ENCODE measurements at places on chromosomes 6 and 20. TPM values are rescaled to one million over a fixed set of nuclear protein-coding genes. Genes with fewer than 3 reads are reported as not detected.

DNA sequence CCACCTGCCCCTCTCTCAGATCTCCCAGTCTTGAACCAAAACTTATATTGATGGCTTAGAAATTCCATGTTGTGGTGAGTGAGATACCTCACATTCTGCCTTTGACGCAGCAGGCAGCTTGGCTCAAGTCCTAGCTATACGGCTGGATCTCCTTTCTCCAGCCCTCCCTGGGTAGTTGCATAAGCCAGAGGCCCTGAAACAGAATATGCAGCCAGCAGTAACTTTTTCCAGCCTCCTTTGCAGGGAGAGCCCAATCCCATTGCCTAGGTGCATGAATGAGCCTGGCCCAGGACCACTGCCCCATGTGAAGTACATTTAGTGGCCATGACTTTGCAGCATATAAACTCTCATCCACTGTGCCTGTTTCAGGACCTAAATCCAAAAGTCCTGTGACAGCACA, 202.2 kb upstream of the CDYL start:
- H3K4me3 ChIP-seq, result no peak overlapping the region
- DNase-seq, result peak; percentile 8
- no peaks in the 10 kb centered on the region for H3K27me3 ChIP-seq
- no peak overlapping the region for H3K27ac ChIP-seq
- peaks cover 3% of the 10 kb centered on the region for H3K36me3 ChIP-seq

GRCh38 chr20:32539026-32539816, 45.9 kb downstream of the NOL4L start:
- no peaks in the 10 kb centered on the region for H3K36me3 ChIP-seq
- no peak overlapping the region for H3K27ac ChIP-seq
- no peak for DNase-seq
- peaks cover 3% of the 10 kb centered on the region for H3K27me3 ChIP-seq
- no peak overlapping the region for H3K4me3 ChIP-seq

DNA sequence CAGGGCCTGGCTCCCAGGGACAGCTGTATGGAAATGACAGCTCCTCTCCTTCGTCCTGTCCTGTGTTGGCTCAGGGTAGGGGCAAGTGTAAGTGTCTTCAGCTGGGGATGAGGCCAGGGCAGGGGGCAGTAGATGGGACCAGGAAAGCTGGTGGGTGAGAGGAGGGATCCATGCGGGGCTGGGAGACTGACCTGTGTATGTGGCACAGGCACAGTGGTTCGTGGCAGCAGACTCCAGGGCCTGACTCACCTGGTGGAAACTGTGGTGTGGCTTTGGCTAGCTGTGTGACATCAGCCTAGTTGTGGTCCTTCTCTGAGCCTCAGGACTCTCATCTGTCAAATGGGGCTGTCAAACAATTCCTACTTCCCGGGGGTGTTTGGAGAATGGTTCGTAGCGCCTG, 13.7 kb upstream of the SCRT2 start:
- no peak for DNase-seq
- H3K27ac ChIP-seq, result no peak overlapping the region
- H3K27me3 ChIP-seq, result no peaks in the 10 kb centered on the region
- no peak overlapping the region for H3K4me3 ChIP-seq

- no peak overlapping the region for H3K4me3 ChIP-seq
- H3K27ac ChIP-seq, result no peak overlapping the region
- H3K4me1 ChIP-seq, result no peaks in the 10 kb centered on the region
- no peak for DNase-seq
Measured at GRCh38 chr20:54416770-54417169, 58.6 kb upstream of the DOK5 start.

DNA sequence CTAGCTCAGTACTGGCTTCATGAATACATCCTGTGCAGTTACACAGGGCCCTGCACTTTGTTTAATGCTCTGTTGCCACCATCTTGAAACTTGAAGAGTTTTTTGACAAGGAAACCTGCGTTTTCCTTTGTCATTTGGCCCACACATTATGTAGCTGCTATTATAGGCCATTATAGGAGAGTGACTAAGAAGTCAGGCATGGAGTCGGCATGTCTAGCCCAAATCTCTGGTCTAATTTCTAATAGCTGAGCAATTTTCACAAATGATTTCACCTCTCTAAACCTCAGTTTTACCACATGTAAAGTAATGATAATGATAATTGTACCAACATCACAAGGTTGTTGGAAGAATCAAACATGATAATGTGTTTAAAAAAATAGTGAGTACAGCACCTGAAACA, 67.1 kb upstream of the MYLIP start:
- no peak overlapping the region for H3K27ac ChIP-seq
- no peak overlapping the region for H3K4me3 ChIP-seq
- DNase-seq, result no peak
- H3K27me3 ChIP-seq, result no peaks in the 10 kb centered on the region
- H3K36me3 ChIP-seq, result no peaks in the 10 kb centered on the region

DNA sequence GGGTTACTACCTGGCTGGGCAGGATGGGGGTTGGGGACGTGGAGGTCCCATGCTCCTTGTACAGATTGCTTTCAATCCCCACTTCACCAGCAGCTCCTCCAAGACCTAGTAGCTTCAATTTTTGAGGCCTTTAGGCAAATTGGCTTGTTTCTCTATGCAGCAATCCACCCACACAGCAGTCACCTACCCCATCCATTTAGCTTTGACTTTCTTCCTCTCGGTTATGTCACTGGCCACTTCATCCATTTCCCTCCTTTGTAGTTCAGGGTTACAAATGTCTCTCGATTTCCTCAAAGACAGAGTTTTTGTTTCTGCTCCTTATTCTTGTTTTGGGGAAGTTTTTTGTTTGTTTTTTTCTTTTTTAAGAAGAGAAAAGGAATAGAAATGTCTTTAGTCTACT, 33.4 kb upstream of the RSPO4 start:
- no peak overlapping the region for H3K27ac ChIP-seq
- H3K36me3 ChIP-seq, result no peaks in the 10 kb centered on the region
- H3K27me3 ChIP-seq, result no peaks in the 10 kb centered on the region
- H3K4me1 ChIP-seq, result no peaks in the 10 kb centered on the region

- no peak for DNase-seq
- H3K36me3 ChIP-seq, result peaks cover 2% of the 10 kb centered on the region
- H3K4me3 ChIP-seq, result peak overlapping the region; percentile 80
- H3K27ac ChIP-seq, result peak overlapping the region; percentile 27
Measured at GRCh38 chr6:3117912-3118352, 579 bp upstream of the BPHL start.

GRCh38 chr6:1581120-1581991, 28.4 kb upstream of the FOXC1 start:
- no peaks in the 10 kb centered on the region for H3K36me3 ChIP-seq
- no peak for DNase-seq
- no peak overlapping the region for H3K27ac ChIP-seq
- no peaks in the 10 kb centered on the region for H3K27me3 ChIP-seq

- H3K27me3 ChIP-seq, result no peaks in the 10 kb centered on the region
- no peak overlapping the region for H3K27ac ChIP-seq
- peaks cover 2% of the 10 kb centered on the region for H3K36me3 ChIP-seq
- no peaks in the 10 kb centered on the region for H3K4me1 ChIP-seq
- no peak for DNase-seq
Measured at GRCh38 chr20:33785503-33785902, 25.6 kb upstream of the CHMP4B start.

DNA sequence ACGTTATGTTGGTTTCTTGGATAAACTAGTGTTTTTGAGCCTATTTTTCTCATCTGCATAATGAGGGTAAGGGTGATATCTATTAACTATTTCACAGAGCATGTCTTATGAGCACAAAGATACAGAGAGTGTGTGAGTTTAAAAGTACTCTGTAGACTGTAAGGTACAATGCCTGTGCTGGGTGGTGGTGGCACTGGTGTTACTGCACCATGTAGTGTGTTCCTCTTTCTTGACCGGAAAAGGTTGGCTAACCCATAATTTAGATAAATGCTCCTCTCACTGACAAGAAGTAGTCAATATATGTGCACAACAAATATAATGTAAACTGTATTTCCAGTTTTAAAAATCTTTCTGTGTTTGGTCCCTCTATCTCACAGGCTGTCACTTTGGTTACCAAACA, 116.2 kb upstream of the MMS22L start:
- no peaks in the 10 kb centered on the region for H3K36me3 ChIP-seq
- no peak overlapping the region for H3K4me3 ChIP-seq
- H3K27ac ChIP-seq, result no peak overlapping the region
- H3K4me1 ChIP-seq, result no peaks in the 10 kb centered on the region
- no peak for DNase-seq
- no peaks in the 10 kb centered on the region for H3K27me3 ChIP-seq

GRCh38 chr20:43022081-43022480, 167.6 kb downstream of the PTPRT start:
- H3K36me3 ChIP-seq, result no peaks in the 10 kb centered on the region
- DNase-seq, result no peak
- no peak overlapping the region for H3K4me3 ChIP-seq
- no peak overlapping the region for H3K27ac ChIP-seq
- no peaks in the 10 kb centered on the region for H3K4me1 ChIP-seq

DNA sequence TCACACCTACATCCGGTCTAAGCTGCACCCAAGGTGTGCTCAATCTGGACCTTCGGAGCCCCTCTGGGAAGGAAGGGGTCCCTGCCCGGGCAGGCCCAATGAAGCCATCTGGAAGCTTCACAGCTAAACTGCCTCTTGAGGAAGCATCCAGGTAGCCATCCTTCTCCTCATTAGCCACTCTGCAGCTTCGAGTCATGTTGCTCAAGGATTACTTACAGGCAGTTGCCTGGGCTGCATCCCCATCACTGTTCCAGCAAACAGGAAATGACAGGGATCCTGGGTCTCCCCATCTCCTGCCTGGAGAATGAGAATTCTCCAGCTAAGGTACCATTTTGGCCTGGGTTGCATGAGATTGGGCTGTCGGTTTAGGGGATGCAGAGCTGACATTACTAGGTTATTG, 91.7 kb downstream of the ERMARD start:
- peak; percentile 15 for DNase-seq
- no peaks in the 10 kb centered on the region for H3K27me3 ChIP-seq

DNA sequence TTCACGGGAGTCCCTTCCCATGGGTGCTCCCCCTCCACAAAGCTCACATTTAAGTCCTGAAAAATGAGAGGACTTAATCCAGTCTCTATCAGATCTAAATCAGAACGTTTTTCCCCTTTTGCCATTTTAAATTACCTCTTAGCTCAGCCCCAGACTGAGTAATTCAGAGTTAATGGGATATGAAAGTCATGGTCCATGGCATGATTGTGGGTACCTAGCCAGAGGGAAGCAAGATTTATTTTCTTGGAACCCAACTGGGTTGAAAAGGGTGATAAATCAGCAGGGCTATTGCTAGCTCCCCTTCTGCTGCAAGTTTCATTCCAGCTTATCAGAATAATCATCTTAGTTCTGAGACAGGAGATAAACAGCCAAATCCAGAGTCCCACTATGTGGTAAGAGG, 320.2 kb upstream of the CHD6 start:
- no peaks in the 10 kb centered on the region for H3K27me3 ChIP-seq
- no peak for DNase-seq
- H3K36me3 ChIP-seq, result no peaks in the 10 kb centered on the region
- no peak overlapping the region for H3K27ac ChIP-seq
- H3K4me1 ChIP-seq, result peaks cover 2% of the 10 kb centered on the region

- no peak overlapping the region for H3K4me3 ChIP-seq
- no peaks in the 10 kb centered on the region for H3K27me3 ChIP-seq
- no peaks in the 10 kb centered on the region for H3K36me3 ChIP-seq
- no peak for DNase-seq
Measured at GRCh38 chr20:2038161-2038560, 44.3 kb upstream of the PDYN start.

DNA sequence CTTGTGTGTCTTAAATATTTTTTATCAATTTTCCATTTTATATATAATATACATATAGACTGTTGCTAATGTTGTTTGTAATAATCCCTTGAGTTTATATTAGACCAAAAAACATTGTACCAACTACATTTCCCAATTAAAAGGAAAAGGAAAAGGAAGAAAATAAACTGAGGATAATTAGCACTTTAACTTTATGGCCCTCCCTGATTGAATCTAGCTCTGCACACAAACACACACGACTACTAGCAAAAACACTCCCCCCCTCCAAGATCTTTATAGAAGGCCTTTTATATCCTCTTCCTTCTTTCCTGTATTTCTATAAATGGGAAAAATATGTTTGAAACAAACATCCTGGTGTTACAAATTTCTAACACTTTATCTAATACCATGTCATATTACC, 276.8 kb downstream of the NKAIN2 start:
- H3K27ac ChIP-seq, result no peak overlapping the region
- no peaks in the 10 kb centered on the region for H3K27me3 ChIP-seq
- no peaks in the 10 kb centered on the region for H3K36me3 ChIP-seq
- no peaks in the 10 kb centered on the region for H3K4me1 ChIP-seq
- H3K4me3 ChIP-seq, result no peak overlapping the region
- no peak for DNase-seq

DNA sequence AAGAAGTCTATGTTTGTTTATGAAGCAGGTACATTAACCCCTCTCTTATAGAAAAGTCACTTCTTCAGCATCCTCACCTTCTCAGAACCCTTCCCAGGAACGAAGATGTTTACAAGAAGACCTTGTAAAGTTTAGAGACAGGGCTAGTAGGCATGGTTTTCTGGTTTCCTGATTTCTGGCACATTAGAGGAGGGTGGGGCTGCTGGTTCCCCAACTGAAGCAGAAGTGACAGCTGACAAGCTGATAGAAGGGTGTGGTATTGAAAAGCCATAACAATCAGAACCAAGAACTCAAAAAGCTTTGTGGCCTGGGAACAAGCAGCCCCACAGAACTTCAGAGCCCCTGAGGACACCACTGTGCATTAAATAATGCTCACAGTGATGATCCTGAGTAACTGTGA, 91.2 kb downstream of the RTN4IP1 start:
- DNase-seq, result no peak
- no peak overlapping the region for H3K4me3 ChIP-seq
- no peak overlapping the region for H3K27ac ChIP-seq
- no peaks in the 10 kb centered on the region for H3K4me1 ChIP-seq
- no peaks in the 10 kb centered on the region for H3K36me3 ChIP-seq

DNA sequence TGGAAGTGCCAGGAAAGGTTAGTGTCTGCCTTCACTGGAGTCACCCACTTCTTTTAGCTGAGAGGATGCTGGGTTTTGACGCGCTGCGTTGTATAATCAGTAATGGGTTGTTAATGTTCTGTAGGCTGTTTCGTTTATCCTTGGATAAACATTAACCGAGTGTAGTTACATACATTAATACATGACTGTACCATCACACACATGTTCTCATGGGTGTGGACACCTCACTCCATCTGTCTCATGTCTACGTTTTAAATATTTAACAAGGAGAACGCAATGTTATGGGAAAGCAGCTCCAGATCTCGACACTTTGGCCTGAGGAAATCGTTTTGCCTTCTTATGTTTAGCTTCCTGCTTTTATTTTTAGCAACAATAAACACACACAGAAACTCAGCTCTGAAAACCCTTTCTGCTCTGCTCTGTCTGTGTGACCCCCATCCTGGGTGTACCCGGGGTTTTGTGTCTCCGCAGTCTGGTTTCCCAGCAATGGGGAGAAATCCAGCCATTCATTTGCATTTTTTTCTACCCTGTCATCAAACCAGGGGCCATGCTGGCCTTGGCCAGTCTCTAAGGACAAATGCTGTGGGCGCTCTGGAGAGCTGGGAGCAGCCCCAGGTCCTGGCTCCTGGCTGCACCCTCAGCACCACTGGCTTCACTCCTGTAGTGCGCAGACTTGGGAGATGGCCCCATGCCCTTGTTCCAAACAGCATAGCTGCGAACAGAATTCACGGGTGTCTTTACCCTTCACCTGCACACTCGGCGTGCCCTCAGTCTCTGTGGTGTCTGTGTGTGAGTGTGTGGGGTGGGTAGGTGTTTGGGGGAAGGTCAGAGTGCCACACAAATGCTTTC, 110.8 kb downstream of the ERMARD start:
- peaks cover 6% of the 10 kb centered on the region for H3K36me3 ChIP-seq
- no peaks in the 10 kb centered on the region for H3K27me3 ChIP-seq
- no peak overlapping the region for H3K4me3 ChIP-seq
- H3K4me1 ChIP-seq, result no peaks in the 10 kb centered on the region
- no peak for DNase-seq
- no peak overlapping the region for H3K27ac ChIP-seq

Gene FAM110A
- total RNA-seq, result 11.5 TPM

Gene TMEM239
- total RNA-seq, result not detected

Gene IMPG1
- total RNA-seq, result not detected

Gene MLN
- not detected for total RNA-seq

Gene FKBP1A
- 210 TPM for total RNA-seq

Gene CHRNA4
- 1.1 TPM for total RNA-seq
